Osteocyte (in vitro differentiated cells): ENCODE measurements at places on chromosomes 11 and 22.

GRCh38 chr11:38900211-38900610 is 2302.2 kb upstream of the RAG2 start:
- DNase-seq = no peak

DNA sequence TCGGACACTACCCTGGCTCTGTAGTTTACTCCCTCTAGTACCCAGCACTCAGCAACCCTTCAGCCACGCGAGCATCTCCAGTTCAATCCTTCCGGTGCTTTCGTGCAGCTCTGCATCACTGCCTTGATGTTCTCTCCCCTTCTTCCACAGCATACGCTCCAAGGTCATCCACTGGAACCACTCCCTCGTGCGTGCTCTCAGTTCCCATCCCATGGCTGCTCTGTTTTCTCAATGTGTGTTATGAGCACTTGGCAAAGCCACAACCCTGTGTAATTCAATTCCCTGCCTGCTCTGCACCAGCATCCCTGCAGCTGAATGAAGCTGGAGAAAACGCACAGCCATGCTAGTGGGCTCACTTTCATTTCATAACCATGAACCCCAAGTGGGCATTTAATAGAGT is 38.5 kb upstream of the NFRKB start:
- no peak for DNase-seq

- no peak for DNase-seq
These were observed 2.3 kb upstream of the FOLR1 start for GRCh38 chr11:72189455-72190250.

- DNase-seq = no peak
These were observed 15.1 kb downstream of the TRMU start for GRCh38 chr22:46350646-46351045.

- DNase-seq = no peak
These were observed 68.9 kb downstream of the CYB5R2 start for GRCh38 chr11:7604331-7604955.

GRCh38 chr11:3866206-3866605 is 10.7 kb downstream of the STIM1 start:
- no peak for DNase-seq
